MCF 10A (cell line): ENCODE measurements at places on chromosomes 2 and 18.

DNA sequence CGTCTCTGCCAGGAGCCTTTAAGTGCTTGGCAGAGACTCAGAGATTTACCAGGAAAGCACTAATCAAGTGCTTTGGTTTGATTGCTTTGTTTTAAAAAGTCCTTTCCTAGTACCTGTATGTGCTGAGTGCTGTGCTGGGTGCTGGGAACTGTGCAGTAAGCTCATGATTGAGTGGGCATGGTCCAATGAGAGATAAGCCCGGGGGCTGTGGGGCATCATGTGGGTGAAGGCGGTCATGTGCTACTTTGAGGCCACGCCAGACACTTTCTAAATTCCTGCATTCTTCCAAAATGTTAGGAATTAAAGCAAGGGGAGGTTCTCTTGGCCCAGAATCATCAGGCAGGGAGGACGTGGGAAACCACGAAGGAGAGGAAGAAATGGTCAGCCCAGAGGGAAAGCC is 109.0 kb downstream of the ACAA2 start:
- no peak for DNase-seq

DNA sequence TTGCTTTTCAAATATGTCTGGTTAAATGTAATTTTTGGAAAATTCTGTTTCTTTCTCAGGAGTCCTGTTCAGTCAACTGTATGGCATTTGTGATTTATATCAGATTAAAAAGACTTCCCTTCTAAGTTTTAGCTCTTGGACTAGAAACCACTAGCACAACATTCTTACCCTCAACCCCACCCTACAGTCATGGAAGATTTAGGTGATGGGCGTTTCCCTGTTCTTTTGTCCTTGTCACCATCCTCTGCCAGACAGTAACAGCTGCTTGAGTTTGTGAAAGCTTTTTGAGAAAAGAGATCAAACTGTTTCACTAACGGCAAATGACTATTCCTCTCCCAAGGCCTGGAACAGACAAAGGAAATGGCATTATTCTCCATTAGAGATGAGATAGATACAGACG is 31.8 kb downstream of the SERPINB5 start:
- no peak for DNase-seq

GRCh38 chr2:172481507-172482262 is 54.3 kb downstream of the ITGA6 start:
- no peak for DNase-seq

GRCh38 chr2:33177627-33178026 is 230.9 kb downstream of the LTBP1 start:
- DNase-seq, result no peak

- DNase-seq, result no peak
These were observed 623.2 kb upstream of the ID2 start for GRCh38 chr2:8058652-8059051.

GRCh38 chr18:44709307-44710126 is 28.8 kb downstream of the SETBP1 start:
- DNase-seq, result no peak

DNA sequence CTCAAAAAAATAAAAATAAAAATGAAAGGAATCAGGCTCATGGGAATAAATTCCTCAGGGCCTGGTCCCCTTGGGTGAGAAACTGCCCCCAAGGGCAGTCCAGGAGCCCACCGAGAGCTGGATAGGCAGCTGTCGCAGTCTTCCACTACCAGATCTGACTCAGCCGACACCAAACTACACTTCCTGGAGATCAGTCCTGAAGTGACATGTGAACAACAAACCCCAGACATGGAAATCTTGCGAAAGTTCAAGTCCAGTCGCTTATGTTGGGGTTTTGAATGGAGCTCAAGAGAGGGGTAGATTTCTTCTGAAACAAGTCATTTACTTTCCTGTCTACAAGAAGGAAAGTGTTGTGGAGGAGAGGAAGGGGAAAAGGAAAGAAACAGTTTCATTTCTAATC is 12.9 kb downstream of the ADCY3 start:
- DNase-seq, result peak; percentile 57

- peak; percentile 17 for DNase-seq
These were observed 6.1 kb upstream of the CCDC195 start for GRCh38 chr2:224722250-224722649.

GRCh38 chr2:51490576-51491234 is 458.8 kb upstream of the NRXN1 start:
- no peak for DNase-seq

DNA sequence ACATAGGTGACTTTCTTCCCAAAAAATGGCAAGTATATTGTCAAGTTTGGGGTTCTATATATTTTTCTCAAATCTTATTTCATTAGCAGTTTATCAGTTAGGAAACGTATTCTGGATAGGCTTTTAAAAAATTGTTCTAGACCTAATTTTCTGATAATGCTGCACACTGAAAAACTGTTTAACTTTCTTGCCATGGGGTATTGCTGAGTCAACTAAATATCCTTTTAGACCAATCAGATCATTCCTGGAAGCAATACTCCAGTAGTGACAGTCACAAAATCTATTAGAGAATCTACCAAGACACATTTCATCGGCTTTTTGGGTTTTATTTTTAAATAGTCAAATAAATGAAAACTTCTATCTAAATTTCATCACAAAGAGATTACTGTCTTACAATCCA is 440.6 kb downstream of the LRRTM4 start:
- no peak for DNase-seq

DNA sequence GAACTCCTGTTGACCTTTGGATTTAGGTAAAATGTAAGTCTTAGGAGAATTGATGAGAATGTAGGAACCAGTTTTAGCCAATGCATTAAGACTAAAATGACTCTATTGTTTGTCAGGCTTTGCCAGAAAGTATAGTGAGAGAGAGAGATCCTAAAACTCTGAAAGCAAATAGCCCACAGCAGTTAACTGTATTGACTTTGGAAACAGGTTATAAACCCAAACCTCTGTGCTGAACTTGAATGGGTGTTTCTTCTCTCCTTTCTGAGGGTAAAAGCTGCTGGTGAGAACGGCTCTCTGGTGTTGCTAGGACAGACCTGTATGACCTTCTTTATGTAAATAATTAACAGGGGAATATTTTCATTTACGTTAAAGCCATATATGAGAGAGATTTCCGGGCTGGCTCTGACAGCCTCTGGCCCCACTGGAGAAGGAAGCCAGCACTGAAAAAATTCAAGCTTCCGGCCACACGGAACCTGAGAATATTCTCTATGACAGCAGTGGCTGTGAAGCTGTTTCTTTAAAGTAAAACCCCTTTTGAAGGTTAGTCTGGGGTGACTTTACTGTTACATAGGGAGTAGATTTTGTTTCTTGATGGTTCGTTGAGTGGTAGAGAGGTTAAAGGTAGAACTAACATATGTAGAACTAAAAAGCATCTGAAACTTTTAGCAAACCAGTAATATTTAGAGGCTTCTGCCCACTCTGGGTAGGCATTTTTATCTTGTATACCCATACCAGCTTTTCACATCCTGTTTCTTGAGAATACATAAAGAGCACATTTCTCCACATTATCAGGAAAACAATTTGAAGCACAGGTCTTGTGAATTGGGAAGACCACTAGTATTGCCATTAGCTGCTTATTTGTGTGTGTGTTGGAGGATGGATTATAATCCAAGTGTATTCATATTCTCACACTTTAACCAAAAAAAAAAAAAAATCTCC is 123.8 kb downstream of the SPTBN1 start:
- DNase-seq, result no peak

- no peak for DNase-seq
These were observed 60.0 kb upstream of the ASAP2 start for GRCh38 chr2:9146646-9147045.

GRCh38 chr18:69365658-69366057 is 35.0 kb upstream of the DOK6 start:
- no peak for DNase-seq

DNA sequence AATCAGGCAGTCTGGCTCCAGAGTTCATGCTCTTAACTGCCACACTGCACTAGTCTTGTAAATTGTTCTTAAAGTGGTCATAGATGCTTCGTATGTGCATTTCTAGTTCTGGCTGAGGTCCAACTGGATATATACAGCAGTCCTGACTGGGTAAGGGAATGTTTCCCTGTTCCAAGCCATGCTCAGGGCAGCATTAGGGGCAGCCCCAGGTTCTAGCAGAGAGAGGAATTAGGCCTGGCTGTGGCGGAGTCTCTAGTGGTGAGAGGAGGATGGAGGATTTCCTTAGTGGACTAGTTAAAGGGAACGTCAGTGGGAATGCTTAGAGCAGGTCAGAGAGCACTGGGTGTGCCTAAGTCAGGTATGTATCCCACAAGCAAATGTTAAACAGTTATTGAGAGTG is 28.0 kb downstream of the UBE2E3 start:
- DNase-seq, result no peak

- no peak for DNase-seq
These were observed 92.8 kb upstream of the NRP2 start for GRCh38 chr2:205589479-205589878.

- peak; percentile 92 for DNase-seq
These were observed 27.2 kb upstream of the FAM136A start for GRCh38 chr2:70328921-70329561.

DNA sequence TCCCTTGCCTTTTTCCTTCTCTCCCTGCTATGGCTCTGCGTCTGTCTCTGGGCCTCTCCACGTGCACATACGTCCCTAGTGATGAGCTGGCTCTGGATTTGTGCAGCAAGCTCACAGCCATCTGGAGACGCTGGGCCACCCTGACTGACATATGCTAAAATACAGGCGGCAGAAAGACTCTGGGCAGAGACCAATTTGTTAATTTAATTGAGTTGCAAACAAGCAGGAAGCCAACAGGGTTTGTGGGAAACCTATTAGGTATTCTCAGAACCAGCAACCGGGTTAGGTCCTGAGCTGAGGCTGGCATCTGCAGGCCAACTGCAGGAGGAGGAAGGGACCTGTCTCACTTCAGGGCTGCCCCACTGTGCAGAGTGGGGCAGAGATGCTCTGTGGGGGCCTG is 53.5 kb upstream of the SMAD2 start:
- DNase-seq, result no peak

- no peak for DNase-seq
These were observed 666.5 kb downstream of the DCDC2C start for GRCh38 chr2:4369826-4370419.

GRCh38 chr2:17747684-17748452 is 5.7 kb downstream of the SMC6 start:
- no peak for DNase-seq

DNA sequence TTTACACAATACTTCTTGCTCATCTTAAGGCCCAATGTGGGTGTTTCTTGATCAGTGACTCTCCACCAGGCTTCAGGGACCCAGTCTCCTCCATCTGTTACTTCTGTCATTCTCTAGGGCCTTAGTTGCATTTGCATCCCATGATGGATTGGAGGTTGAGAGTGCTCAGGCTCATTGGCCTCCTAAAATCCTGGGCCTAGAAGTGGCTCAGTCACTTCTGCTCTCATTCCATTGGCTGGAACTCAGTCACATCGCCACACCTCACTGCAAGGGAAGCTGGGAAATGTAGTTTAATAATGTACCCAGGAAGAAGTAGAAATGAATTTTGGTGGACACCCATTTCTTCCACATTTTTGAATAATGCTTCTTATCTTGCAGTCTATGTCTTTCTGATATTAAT is 223.5 kb downstream of the HRH4 start:
- peak; percentile 16 for DNase-seq

DNA sequence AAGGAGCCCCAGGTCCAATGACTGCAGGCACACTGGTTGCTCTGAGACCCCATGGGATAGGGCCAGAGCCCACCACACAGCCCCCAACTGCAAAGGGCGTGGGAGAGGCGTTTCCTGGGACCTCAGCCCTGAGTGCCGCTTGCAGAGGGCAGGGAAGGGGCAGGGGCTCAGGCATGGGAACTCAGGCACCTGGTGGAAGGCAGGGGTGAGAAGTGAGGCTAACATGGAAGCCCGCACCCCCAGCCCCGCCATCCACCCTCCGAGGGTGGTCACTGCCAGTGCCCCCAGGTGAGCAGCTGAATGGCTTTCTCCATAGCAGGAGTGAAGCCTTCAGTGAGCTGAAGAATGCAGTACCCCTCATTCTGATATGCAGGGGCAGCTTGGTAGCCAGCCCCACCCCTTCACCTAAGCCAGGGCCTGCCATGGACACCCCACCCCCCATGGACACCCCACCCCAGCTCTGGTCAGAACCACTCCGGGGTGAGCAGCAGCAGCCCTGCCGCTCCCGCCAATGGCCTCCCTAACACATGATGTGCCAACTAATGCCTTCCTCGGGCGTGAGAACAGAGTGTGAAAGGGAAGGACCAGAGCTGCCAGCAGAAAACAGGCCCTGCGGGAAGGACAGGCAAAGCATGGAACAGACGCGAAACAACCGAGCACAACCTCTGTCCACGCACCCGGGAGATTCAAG is 6.6 kb downstream of the KIF1A start:
- no peak for DNase-seq

- peak; percentile 34 for DNase-seq
These were observed 1599.2 kb upstream of the TMEFF2 start for GRCh38 chr2:193793914-193794313.

DNA sequence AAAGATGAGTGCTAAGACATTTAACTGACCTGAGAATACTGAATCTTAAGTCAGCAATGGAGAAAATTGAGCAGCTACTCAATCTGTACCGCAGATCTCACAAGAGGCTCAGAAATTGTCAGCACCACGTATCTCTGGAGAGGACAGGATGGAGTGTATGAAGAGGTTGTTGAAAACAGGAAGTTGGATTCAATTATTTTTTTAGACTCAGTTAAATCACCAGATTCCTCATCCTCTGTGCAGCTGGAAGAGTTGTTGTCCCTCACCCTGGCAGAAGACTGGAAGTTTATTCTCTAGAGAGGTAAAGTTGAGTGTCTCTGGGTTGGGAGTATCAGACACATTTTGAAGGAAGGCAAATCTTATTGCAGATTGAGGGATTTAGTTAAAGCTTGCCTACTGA is 114.9 kb upstream of the NT5C1B start:
- DNase-seq, result no peak

DNA sequence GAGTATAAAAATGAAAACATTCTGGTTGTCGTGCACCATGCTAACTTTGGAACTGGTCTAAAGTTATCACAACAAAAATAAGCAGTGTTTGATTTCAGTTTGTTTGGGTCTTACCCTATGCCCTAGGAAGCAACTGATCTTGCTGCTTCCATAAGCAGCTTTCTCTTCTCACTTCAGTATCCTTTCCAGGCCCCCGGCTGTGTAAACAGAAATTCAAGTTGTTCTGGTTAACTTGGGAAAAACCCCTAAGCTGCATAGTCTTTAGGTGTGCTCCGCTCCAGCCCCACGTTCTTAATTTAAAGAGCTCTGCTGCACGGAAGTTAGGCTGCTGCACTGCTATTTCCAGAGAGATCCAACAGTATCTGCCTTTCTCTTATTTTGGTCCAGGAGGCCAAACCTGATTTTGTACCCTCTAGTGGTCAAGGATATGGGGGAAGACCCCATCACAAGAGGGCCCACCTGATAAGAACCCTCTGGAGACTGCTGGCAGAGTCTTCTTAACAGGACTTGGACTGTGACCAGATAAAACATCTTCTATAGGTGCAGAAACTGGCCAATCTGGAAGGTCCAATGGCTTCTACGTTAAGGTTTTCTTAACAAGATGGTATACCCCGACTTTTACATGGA is 69.1 kb downstream of the FEZ2 start:
- DNase-seq, result no peak

DNA sequence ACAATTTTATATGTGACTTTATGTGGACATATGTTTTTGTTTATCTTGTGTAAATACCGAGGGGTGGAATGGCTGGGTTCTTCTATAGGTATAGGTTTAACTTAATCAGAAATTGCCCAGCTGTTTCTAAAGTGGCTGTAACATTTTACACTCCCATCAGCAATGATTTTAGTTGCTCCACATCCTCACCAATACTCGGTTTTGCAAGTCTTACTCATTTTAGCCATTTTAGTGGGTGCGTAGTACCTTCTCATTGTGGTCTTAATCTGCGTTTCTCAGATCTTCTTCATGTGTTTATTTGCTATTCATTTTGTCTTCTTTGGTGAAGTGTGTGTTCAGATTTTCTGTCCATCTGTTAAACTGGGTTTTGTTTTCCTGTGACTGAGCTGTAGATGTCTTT is 95.4 kb upstream of the BCL2L11 start:
- DNase-seq, result no peak
